ENCODE measurements at places on chromosomes 5 and 9. TPM values are rescaled to one million over a fixed set of nuclear protein-coding genes. Genes with fewer than 3 reads are reported as not detected.

Gene TNPO1
- total RNA-seq = 126 TPM

Gene OR1Q1
- not detected for total RNA-seq

Gene ANKRD18A
- 2.9 TPM for total RNA-seq

Gene PCSK1
- total RNA-seq = 0.18 TPM

Gene MYOT
- total RNA-seq = 54.2 TPM

Gene GFI1B
- 2.0 TPM for total RNA-seq

Gene SLC25A25
- total RNA-seq = 32.7 TPM

Gene NRG2
- total RNA-seq = 1.3 TPM

Measured in metanephros (tissue), 2 donors.